ENCODE measurements at places on chromosomes 12 and 14. TPM values are rescaled to one million over a fixed set of nuclear protein-coding genes. Genes with fewer than 3 reads are reported as not detected.
A peak's percentile ranks its signal among the peaks of the same experiment; 100 is the strongest.

GRCh38 chr12:27112871-27113270 lies 30.5 kb upstream of the C12orf71 start:
- no peak for DNase-seq

GRCh38 chr14:89144066-89144465 lies 273.0 kb downstream of the FOXN3 start:
- DNase-seq, result no peak

DNA sequence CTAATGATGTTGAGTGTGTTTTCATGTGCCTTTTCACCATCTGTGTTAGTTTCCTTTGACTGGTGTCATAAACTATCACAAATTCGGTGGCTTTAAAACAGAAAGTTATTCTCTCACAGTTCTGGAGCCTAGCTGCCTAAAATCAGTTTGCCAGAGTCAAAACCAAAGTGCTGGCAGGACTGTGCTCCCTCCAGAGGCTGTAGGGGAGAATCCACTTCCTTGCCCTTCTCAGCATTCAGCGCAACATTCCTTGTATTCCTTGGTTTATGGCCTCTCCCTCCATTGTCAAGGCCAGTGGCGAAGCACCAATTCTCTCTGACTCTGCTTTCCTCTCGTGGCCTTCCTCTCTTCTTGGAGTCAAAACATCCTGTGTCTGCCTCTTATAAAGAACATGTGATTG lies 174.2 kb upstream of the PDE3A start:
- DNase-seq, result no peak

- DNase-seq, result no peak
Measured at GRCh38 chr12:120225852-120226640, 25.1 kb upstream of the RPLP0 start.

Gene USP44
- polyA plus RNA-seq, result 1.2 TPM

- no peak for DNase-seq
Measured at GRCh38 chr14:56733396-56733795, 76.9 kb downstream of the OTX2 start.

- DNase-seq, result no peak
Measured at GRCh38 chr14:54116198-54116885, 159.7 kb upstream of the BMP4 start.

GRCh38 chr12:11705010-11705409 lies 55.5 kb downstream of the ETV6 start:
- peak; percentile 83 for DNase-seq
